SW 1271 (cell line): ENCODE measurements at places on chromosomes 6 and 20.

DNA sequence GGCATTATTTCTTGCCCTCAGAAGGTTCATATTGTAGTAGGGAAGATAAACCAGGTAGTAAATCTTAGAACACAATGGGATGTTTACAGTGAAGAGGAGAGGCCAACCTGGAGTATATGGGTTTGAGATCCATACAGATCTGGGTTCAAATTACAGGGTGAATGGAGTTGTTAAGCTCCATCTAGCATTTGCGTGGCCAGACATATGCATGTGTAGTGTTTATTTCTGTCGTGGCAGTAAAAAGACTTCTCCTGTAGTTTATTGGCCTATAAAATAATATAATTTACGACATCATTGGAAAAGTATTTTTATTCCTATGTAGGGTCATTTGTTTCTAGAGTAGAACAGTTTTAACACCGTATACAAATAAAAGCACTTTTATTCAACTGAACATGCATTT, 25.2 kb upstream of the TULP4 start:
- no peak for DNase-seq

- DNase-seq, result no peak
Measured at GRCh38 chr20:43949741-43950618, 35.3 kb downstream of the TOX2 start.

DNA sequence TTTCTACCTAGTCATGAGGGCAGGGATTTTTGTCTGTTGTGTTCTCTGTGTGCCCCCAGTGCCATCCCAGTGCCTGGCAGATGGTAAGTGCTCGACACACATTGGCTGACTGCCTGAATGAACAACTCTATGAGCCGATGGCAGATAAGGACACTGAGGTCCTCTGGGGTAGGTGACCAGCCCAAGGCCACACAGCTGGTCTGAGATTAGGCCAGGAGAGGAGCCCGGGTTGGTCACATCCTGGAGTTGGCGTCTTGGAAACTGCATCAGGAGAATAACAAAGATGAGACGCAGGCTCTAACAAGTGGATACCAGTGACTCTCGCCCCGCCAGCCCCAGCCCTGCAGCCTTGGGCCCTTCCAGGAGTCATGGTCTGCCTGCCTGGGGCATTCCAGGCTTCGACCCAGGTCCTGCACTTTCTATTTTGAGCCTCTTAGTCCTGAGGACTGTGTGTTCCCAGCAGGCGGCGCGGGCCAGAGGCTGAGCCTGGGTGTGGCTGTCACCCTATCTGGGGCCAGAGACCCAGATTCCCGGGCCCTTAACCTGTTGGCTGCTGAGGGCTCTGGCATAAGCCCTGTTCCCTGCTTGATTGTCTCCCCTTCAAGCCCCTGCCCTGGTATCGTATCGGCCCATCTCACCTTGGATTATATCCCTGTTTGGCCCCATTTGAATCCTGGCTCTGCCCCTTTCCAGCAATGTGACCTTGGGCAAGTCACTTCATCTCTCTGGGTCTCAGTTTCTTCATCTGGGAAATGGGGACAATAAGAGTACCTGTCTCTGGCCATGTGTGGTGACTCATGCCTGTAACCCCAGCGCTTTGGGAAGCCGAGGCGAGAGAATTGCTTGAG, 88.3 kb downstream of the CEBPB start:
- DNase-seq, result no peak

DNA sequence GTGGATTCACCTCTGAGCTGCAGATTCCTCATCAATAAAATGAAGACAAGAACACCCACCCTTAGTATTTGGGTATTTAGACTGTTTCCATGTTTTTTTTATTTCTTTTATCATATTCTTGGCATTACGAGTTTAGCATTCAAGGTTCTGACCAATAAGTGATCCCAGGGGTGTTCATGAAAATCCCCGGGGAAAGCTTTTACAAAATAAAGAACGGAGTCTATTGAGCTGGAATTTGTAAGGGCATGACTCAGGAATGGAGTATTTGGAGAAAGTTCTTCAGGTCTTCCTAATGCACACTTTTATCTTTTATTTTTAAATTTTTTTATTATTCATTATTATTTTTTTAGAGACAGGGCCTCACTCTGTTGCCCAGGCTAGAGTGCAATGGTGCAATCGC, 19.4 kb upstream of the TOX2 start:
- no peak for DNase-seq

- DNase-seq, result no peak
Measured at GRCh38 chr6:76876922-76877553, 586.3 kb downstream of the HTR1B start.

- no peak for DNase-seq
Measured at GRCh38 chr20:62885896-62886708, 24.5 kb upstream of the TCFL5 start.

GRCh38 chr20:63180569-63181185, 35.3 kb downstream of the YTHDF1 start:
- no peak for DNase-seq

DNA sequence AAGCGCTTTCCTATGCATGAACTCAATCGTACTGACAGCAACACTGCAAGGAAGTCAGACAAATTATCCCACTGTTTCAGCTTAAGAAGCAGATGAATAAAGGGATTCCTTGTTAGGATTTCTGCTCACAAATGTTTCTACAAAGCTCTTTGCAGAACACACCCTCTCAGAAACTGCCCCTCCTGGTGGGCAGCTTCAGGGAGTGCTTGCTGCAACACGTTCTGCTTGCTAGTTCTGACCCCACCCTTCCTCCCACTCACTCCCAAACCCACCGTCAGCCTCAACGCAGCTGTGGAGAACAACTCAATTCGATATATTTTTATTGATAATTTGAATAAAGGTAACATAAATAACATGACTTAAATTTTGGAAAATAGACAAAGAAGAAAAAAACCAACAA, 250.8 kb upstream of the PRDM1 start:
- no peak for DNase-seq

- no peak for DNase-seq
Measured at GRCh38 chr6:43909474-43910148, 139.6 kb downstream of the VEGFA start.

- no peak for DNase-seq
Measured at GRCh38 chr20:62141397-62142251, 1.6 kb downstream of the PSMA7 start.

DNA sequence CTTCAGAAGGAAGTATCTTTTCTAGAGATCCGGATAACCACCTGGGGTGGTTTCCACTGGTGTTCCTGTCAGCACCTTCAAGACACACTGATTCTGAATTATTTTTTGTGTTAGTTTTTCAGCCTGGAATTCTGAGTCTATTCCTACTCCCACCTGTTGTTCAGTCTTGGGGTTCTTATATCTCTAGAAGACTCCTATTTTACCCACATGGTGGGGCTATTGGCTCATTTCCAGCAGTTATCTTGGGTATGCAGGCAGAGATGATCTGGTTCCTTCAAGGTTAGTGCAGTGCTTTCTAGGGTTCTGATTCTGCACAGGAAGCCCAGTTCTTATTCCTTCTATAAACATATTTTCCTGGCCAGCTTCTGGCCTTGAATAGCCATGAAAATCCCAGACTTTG, 175.6 kb upstream of the PDE7B start:
- no peak for DNase-seq

DNA sequence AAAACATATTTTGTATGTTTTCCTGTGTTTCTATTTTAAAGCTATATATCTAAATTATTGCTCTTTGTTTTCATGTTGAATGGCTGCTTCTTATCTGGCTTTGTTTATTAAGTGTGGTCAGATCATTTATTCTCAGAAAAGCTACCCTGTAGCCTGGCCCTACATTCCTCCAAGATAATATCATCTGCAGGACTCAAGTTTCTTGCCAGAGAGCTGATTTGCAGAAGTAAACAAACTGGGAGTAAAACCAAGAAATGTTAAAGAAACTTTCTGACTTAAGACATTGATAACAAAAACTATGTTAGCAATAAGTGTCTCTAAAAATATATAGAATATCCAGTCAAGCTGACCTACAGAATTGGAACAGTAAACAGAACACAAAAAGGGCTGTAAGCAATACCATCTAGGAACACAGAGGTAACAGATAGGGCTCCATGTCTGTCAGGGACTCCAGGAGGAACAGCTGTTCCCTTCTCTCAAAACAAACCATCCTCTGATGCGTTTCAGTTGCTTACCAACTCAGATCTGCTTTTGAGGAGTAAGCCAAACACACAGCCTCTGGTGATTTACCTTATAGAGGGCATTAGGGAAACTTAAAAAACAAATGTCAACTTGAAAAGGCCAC, 17.5 kb upstream of the CEP85L start:
- no peak for DNase-seq

- peak; percentile 5 for DNase-seq
Measured at GRCh38 chr6:125821825-125822281, 31.1 kb downstream of the NCOA7 start.

DNA sequence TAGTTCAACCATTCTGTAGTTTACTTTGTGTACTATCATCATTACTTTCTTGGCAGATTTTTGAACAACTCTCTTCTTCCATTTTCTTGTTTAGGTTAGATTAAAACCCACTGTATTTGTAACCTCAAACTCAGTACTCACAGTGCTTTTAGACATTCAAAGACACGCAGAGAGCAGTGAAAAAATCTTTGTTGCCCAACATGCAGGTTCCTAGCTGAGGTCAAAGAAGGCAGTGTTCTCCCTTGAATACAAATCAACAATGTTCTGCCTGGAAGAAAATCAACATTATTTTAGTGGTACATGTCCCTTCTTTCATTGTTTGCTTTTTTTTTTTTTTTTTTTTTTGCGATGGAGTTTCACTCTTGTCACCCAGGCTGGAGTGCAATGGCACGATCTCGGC, 11.2 kb downstream of the CYB5R4 start:
- no peak for DNase-seq

DNA sequence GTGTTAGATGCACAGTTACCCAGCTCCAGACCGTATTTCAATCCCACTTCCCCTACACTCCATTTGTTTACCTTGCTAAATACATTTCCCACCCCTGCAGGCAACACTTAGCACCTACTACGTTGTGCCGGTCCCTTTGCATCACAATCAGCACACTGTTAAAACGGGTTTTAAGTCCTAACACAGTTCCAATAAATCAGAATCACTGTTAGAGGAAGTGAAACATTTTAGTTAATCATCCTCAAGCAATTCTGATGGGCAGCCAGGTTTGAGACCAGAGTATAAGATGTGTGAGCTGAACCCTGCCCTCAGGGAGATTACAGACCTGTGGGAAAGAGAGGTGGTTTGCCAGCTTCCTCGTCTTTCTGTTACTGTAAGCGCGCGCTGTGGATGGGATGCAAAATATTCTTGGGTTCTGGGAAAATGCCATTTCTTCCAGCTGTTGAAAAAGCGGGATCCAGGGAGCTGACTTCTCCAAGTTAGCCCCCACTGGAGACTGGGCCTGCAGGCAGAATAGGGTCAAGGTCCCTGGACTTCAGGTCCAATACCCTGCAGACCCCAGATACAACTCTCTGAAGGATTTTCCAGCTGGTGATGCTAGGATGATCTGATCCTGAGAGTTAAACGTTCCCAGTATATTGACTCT, 3.1 kb downstream of the ZCCHC3 start:
- no peak for DNase-seq

- no peak for DNase-seq
Measured at GRCh38 chr6:33691456-33692077, 19.9 kb downstream of the UQCC2 start.

- DNase-seq, result no peak
Measured at GRCh38 chr20:1895674-1896483, 672 bp downstream of the SIRPA start.

- DNase-seq, result peak; percentile 32
Measured at GRCh38 chr6:144265390-144265789, 19.7 kb upstream of the UTRN start.

- DNase-seq, result no peak
Measured at GRCh38 chr20:42027746-42028268, 409.6 kb upstream of the CHD6 start.

DNA sequence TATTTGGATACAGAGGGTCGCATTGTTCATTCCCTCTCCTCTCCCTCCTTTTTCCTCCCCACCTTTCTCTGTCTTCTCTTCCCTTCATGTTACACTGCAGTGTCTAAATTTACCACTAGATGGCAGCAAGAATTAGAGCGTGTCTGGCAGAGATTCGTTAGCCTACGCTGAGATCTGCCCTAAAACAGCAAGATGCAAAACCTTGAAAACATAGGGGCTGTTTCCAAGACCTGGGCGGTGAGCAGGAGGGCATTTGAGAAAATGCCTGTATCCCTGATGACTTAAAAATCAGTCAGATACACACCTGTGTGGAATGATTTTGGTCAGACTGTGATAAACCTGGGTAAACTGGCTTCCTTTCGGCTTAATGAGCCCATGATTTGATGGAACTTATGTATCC, 101.5 kb upstream of the ISM1 start:
- peak; percentile 68 for DNase-seq

DNA sequence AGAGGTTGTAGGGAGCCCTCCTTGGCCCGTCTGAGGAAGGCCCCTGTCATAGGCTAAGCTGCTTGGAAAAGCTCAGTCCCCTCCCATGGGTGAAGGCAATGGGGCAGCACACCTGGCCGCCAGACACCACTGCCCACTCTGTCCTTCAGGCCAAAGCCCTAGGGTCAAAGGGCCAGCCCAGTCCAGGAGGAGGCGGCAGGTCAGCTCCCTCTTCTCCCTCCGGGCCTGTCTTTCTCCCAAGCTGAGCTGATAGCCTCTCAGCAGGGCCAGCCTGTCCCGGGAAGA, 5.1 kb upstream of the CLPSL2 start:
- DNase-seq, result no peak

DNA sequence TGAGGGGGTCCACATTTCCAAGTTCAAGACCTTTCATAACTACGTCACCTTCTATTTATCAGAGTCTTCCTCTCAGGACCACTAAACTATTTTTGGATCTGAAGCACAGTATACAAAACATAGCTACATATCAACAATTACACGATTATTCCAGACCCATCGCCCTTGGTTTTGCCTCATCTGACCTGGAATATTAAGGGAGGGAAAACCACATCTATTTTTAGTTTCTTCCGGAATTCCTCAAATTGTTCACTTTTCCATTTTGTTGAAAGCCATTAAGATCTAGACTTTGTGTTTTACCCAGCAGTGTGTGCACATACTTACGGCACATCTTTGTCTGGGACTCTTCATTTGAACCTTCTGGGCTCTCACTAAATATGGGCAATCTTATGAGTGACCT, 12.0 kb upstream of the ADGRF5 start:
- DNase-seq, result no peak
